Thymus (tissue), 14 donors: ENCODE measurements at places on chromosomes 2 and 18.

DNA sequence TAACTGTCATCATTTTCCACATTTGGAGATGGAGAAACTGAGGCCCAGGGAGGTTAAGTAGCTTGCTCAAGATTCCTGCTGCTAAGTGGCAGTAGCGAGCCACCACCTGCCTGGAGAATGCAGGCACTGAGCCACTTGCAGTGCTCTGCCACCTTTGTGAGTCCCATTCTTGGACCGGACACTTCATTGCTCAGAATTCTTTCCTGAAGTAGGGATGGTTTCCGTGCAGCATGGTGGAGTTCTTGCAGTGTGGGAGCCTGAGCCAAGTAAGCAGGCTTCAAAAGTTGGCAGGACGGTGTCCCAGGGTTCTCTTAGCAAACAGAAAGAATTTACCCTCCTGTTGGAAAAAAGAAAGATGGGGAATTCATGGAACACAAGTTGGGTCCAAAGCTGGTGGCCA lies 115.0 kb upstream of the MMADHC start:
- no peak overlapping the region for H3K27ac ChIP-seq
- DNase-seq: no peak
- no peaks in the 10 kb centered on the region for H3K4me1 ChIP-seq
- H3K36me3 ChIP-seq: no peaks in the 10 kb centered on the region
- no peak overlapping the region for H3K4me3 ChIP-seq

DNA sequence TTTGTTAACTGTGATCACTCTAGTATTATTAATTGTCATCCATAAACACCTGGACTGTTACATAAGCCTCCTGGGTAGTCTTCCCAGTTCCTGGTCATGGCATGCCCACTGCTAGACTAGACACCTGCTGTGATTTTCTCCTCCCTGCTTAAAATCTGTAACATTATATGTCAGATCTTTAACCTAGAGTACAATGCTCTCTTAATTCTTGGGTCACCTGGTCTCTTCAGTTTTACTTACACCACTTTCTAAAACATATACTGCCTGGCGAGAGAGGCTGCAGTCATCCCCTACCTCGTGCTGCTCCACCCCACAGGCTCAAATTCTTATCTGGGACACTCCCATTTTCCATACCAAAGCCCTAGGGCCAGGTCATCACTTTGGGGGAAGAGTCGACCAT lies 161.3 kb downstream of the CDH2 start:
- no peak for DNase-seq
- H3K27ac ChIP-seq: no peak overlapping the region
- H3K4me3 ChIP-seq: no peak overlapping the region
- no peaks in the 10 kb centered on the region for H3K36me3 ChIP-seq

- no peaks in the 10 kb centered on the region for H3K36me3 ChIP-seq
- DNase-seq: no peak
- H3K4me1 ChIP-seq: peaks cover 10% of the 10 kb centered on the region
- H3K27ac ChIP-seq: no peak overlapping the region
- H3K27me3 ChIP-seq: no peaks in the 10 kb centered on the region
Observed at GRCh38 chr2:39216346-39217191, 27.2 kb downstream of the CDKL4 start.

- no peak for DNase-seq
- H3K36me3 ChIP-seq: no peaks in the 10 kb centered on the region
- H3K4me1 ChIP-seq: no peaks in the 10 kb centered on the region
Observed at GRCh38 chr18:32920796-32921787, 148.3 kb upstream of the KLHL14 start.

- peak overlapping the region; percentile 28 for H3K4me3 ChIP-seq
- H3K27ac ChIP-seq: peak overlapping the region; percentile 97
- peak; percentile 73 for DNase-seq
- peaks cover 24% of the 10 kb centered on the region for H3K36me3 ChIP-seq
Observed at GRCh38 chr2:106095478-106096298, 98.4 kb downstream of the UXS1 start.

GRCh38 chr2:179555691-179556283 lies 291.2 kb upstream of the SESTD1 start:
- H3K27ac ChIP-seq: no peak overlapping the region
- H3K27me3 ChIP-seq: no peaks in the 10 kb centered on the region

- no peak overlapping the region for H3K4me3 ChIP-seq
- no peaks in the 10 kb centered on the region for H3K27me3 ChIP-seq
- H3K4me1 ChIP-seq: no peaks in the 10 kb centered on the region
- no peak overlapping the region for H3K27ac ChIP-seq
- H3K36me3 ChIP-seq: no peaks in the 10 kb centered on the region
Observed at GRCh38 chr2:72090271-72090720, 57.4 kb downstream of the CYP26B1 start.

GRCh38 chr2:1650085-1650872 lies 94.0 kb downstream of the PXDN start:
- no peak overlapping the region for H3K27ac ChIP-seq
- H3K4me1 ChIP-seq: no peaks in the 10 kb centered on the region
- H3K27me3 ChIP-seq: no peaks in the 10 kb centered on the region
- DNase-seq: no peak

DNA sequence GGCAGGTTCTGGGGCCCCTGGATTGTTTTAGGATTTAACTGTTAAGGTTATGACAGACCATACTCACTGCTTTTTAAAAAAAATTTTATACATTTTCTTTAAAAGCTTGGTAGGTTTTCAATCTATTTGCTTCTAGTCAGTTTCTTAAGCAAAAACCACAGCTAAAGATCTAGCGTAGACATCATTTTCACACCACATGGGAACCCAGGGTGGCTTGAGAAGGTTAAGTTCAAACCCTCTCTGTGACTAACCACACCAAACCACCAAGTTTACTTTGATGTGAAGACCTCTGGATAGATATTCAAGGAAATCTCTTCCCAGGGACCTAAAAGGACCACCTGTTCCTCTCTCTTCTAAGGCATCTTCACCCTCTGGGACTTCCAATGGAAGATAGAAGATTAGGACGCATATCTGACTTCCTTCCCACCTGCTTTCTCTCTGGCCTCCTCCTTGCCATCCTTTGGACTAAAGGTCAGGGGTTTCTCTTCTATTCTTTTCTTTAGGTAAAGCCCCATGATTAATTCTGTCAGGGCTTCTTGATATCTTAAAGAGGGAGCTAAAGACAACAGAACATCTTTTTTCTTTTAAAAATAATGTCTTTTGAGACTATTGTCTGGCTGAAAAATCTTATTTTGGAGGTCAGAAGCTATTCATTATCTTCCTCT lies 32.3 kb downstream of the FOSL2 start:
- H3K27ac ChIP-seq: no peak overlapping the region
- no peaks in the 10 kb centered on the region for H3K27me3 ChIP-seq
- H3K4me1 ChIP-seq: peaks cover 21% of the 10 kb centered on the region
- no peaks in the 10 kb centered on the region for H3K36me3 ChIP-seq
- no peak overlapping the region for H3K4me3 ChIP-seq

DNA sequence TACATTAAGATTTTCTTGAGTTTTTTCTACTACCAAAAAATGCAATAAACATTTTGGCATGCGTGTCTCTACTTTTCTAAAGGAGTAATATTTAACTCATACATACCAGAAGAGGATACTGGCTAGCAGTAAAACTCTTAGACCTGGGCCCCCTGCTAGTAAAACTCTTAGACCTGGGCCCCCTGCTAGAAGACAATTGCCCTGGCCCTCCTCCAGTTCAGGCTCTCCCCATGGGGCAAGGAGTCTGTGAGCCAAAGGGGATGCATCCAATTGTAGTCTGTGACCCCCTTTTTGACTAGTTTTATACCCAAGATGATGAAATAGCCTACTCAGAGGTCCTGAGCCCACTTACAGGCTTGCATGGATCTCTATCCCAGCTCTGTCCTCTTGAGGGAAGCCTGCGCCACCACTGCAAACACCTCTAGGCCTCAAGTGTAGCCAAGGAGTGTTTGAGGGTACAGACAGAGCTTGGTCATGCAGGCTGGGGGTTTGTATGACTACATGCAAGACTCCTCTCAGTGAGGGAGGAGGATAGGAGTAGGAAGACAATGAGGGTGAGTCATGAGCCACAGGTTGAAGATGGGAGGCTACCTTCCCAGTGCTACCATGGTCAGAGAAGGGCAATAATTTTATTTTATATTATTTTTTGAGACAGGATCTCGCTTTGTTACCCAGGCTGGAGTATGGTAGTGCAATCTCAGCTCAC lies 45.2 kb upstream of the PGAP1 start:
- no peaks in the 10 kb centered on the region for H3K36me3 ChIP-seq
- H3K4me3 ChIP-seq: no peak overlapping the region
- DNase-seq: no peak
- no peaks in the 10 kb centered on the region for H3K4me1 ChIP-seq
- H3K27ac ChIP-seq: no peak overlapping the region

GRCh38 chr2:40740419-40740818 lies 288.5 kb upstream of the SLC8A1 start:
- H3K4me3 ChIP-seq: no peak overlapping the region
- no peaks in the 10 kb centered on the region for H3K36me3 ChIP-seq
- H3K27me3 ChIP-seq: no peaks in the 10 kb centered on the region
- H3K27ac ChIP-seq: no peak overlapping the region

DNA sequence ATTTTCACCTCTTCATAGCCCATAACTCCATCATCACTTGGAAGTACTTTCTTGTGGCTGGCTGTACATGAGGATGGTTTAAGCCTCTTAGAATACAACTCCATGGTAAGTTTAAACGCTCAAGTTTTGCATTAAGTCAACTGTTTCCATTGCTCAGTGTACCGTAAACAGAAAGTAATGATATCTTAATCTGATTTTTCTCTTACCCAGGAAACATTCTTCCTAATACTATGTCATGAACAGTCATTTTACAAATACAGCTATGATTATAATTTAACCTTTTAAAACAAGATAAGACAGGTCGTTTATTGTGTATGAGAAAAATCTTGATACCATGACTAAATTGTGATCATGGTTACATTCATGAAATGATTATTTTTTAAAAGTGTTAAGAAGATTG lies 11.6 kb upstream of the DYNC2LI1 start:
- no peak for DNase-seq
- H3K36me3 ChIP-seq: no peaks in the 10 kb centered on the region
- no peaks in the 10 kb centered on the region for H3K4me1 ChIP-seq
- H3K27ac ChIP-seq: no peak overlapping the region
- no peak overlapping the region for H3K4me3 ChIP-seq

DNA sequence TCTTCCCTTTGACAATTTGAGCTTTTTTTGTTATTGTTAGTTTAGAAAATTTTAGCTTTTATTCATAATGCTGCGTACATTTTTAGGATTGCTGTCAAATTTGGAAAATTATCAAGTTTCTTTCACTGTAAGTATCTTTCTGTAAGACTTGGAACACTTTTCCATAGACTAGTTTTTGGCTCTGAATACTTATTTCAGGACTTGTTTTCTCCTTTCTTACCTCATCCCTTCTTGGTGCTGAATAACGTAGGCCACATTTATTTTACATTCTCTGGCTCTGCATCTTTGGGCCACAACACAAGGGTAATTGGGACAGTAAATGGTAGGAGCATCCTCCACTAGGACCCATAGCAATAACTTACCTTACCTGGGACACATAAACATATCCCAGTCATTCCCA lies 85.1 kb downstream of the CCDC85A start:
- no peaks in the 10 kb centered on the region for H3K36me3 ChIP-seq
- no peaks in the 10 kb centered on the region for H3K4me1 ChIP-seq
- no peak for DNase-seq
- H3K27me3 ChIP-seq: no peaks in the 10 kb centered on the region
- H3K27ac ChIP-seq: no peak overlapping the region

DNA sequence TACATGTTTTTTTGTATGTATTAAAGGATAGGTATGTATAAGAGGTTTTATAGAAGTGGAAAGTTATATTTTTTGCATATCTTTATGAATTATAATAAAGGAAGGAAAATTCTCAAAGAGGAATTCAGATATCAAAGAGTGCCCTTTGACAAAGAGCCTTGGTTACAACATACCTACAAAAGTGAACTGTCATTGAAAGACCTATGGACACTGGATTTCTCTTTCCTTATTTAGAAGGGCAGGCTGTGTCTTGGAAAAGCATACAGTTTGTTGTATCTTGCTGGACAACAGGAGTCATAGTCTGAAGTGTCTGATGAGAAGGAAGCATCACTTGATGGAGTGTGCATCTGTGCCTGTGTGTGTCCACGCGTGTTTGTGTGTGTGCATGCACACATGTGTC lies 15.2 kb downstream of the UGT1A10 start:
- no peak overlapping the region for H3K4me3 ChIP-seq
- no peaks in the 10 kb centered on the region for H3K27me3 ChIP-seq
- no peaks in the 10 kb centered on the region for H3K36me3 ChIP-seq
- DNase-seq: no peak
- no peaks in the 10 kb centered on the region for H3K4me1 ChIP-seq
- H3K27ac ChIP-seq: no peak overlapping the region

- H3K4me1 ChIP-seq: no peaks in the 10 kb centered on the region
- no peak for DNase-seq
- no peaks in the 10 kb centered on the region for H3K27me3 ChIP-seq
- H3K36me3 ChIP-seq: no peaks in the 10 kb centered on the region
- no peak overlapping the region for H3K27ac ChIP-seq
Observed at GRCh38 chr2:224069172-224069571, 30.1 kb upstream of the SERPINE2 start.

DNA sequence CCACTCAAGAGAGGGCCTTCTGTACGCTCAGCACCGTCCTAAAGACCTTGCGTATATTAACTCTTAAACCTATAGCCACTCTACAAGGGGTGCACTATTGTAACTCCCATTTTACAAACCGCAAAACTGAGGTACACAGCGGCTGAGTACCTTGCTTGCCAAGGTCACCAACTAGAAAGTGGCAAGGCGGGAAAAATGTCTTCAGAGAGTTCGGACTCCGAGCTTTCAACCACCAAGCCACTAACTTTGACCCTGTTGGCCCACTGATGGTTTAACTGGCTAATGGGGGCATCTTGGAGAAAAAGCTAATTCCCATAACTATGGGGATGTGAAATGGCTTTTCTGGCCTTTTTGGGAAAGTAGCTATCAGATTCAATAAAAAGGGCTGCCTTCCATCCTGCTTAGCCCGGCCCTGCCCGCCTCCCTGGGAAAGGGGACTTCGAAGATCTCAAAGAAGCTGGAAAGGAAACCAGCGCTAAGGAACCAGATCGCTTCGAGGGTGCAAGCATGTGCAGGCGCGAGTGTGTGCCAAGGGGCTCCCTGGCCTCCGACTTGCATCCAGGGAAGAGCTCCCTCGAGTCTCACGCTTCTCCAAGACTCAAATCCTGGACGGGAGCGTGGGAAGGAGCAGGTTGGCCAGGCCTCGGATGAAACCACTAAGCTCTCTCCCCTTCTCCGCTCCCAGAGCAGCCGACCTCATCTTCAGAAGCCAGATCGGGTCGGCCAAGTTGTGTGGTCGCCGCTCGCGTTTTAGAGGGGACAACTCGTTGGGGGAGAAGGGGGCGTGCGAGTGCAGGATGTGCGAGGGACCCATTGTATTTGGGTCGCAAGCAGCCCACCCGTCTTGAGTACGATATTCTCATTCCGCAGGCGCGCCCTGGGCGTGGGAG lies 2.2 kb upstream of the SP5 start:
- peaks cover 83% of the 10 kb centered on the region for H3K27me3 ChIP-seq
- H3K4me1 ChIP-seq: peaks cover 61% of the 10 kb centered on the region
- H3K4me3 ChIP-seq: no peak overlapping the region
